Cerebellar nuclear complex (tissue), 1 donor: ENCODE measurements at places on chromosomes 2 and 18.

GRCh38 chr2:223944166-223944702 is 901 bp downstream of the WDFY1 start:
- DNase-seq: no peak

- no peak for DNase-seq
Measured at GRCh38 chr2:202486351-202486750, 110.2 kb downstream of the BMPR2 start.

DNA sequence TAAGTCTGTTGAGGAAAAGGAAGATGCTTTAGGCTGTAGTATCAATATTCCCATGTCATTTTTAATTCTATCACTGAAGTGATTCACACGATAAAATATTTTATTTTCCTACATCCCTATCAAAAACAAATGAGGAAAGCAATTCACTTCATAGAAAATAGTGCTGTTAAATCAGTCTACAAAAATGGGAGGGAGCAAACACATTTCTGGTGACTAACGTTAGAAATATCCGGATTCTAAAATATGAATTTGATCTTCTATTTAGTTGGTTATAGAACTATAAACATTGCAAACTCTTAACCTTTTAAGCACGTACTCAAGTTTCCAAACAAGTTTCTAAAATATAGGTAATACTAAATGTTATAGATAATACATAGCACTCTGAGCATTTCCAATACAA is 20.8 kb downstream of the ATF2 start:
- no peak for DNase-seq

- no peak for DNase-seq
Measured at GRCh38 chr2:126720638-126721037, 64.7 kb downstream of the GYPC start.

- DNase-seq: no peak
Measured at GRCh38 chr18:79542213-79542612, 137.4 kb upstream of the CTDP1 start.

DNA sequence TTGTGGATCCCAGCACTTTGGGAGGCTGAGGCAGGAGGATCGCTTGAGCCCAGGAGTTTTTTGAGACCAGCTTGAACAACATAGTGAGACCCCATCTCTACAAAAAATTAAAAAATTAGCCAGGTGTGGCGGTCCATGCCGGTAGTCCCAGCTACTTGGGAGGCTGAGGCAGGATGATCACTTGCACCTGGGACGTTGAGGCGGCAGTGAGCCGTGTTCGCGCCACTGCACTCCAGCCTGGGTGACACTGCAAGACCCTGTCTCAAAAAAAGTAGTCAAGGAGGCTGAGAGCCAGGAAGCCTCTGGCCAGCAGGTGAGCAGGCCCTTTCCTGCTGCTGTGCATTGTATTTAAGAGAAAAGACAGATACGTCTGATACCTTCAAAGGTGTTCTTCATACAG is 11.1 kb upstream of the PROC start:
- no peak for DNase-seq

- DNase-seq: no peak
Measured at GRCh38 chr2:238381341-238382115, 45.2 kb upstream of the ASB1 start.

GRCh38 chr2:86309966-86310365 is 27.5 kb downstream of the REEP1 start:
- DNase-seq: no peak
